ENCODE measurements at places on chromosomes 12 and 14. TPM values are rescaled to one million over a fixed set of nuclear protein-coding genes. Genes with fewer than 3 reads are reported as not detected.

The ACOT6 gene
- 0.47 TPM for total RNA-seq

The KLHDC1 gene
- 6.2 TPM for total RNA-seq

The PTPN6 gene
- total RNA-seq: 21.1 TPM

The KLRC2 gene
- total RNA-seq: not detected

The SLC10A1 gene
- not detected for total RNA-seq

The RTRAF gene
- 229 TPM for total RNA-seq

The OTOGL gene
- total RNA-seq: 0.82 TPM

The SH2B3 gene
- 21.3 TPM for total RNA-seq

The CISTR gene
- not detected for total RNA-seq

The C12orf54 gene
- total RNA-seq: not detected

The PCBP2 gene
- total RNA-seq: 505 TPM

The SMCO2 gene
- total RNA-seq: 0.18 TPM

The RPGRIP1 gene
- total RNA-seq: 1.1 TPM

The GXYLT1 gene
- total RNA-seq: 19.2 TPM

The CATSPERB gene
- 0.99 TPM for total RNA-seq

The NTN4 gene
- total RNA-seq: 79.8 TPM

The ALKBH2 gene
- total RNA-seq: 22.1 TPM

The DHRS1 gene
- total RNA-seq: 29.6 TPM

The MMAB gene
- total RNA-seq: 23.8 TPM

The ACIN1 gene
- total RNA-seq: 120 TPM

The WASHC3 gene
- total RNA-seq: 45.3 TPM

The VRTN gene
- not detected for total RNA-seq

The NGB gene
- total RNA-seq: not detected

The FAM90A1 gene
- total RNA-seq: 0.18 TPM

The KCNMB4 gene
- total RNA-seq: 8.9 TPM

The ARHGAP5 gene
- 130 TPM for total RNA-seq

The GPR132 gene
- 2.3 TPM for total RNA-seq

The MGST1 gene
- 13.5 TPM for total RNA-seq

The KRT3 gene
- not detected for total RNA-seq

The MAGOHB gene
- total RNA-seq: 22.4 TPM

The AMDHD1 gene
- 0.88 TPM for total RNA-seq

The SLC4A8 gene
- total RNA-seq: 3.0 TPM

The HRK gene
- total RNA-seq: 0.29 TPM

The KRT78 gene
- total RNA-seq: not detected

The TAC3 gene
- 1.6 TPM for total RNA-seq

The NR4A1 gene
- total RNA-seq: 87.3 TPM

The PIWIL1 gene
- total RNA-seq: 0.35 TPM

The HPD gene
- total RNA-seq: 0.93 TPM

The CAPZA3 gene
- not detected for total RNA-seq

The PRKCH gene
- 49.5 TPM for total RNA-seq

The DPF3 gene
- total RNA-seq: 7.2 TPM

The PZP gene
- total RNA-seq: 1.6 TPM

The KRT2 gene
- not detected for total RNA-seq

The BCL11B gene
- 2.9 TPM for total RNA-seq

The POLE gene
- total RNA-seq: 79.2 TPM

The ZC3H10 gene
- 4.9 TPM for total RNA-seq

The TAS2R10 gene
- total RNA-seq: 1.6 TPM

The NPFF gene
- total RNA-seq: not detected

The RPS6KL1 gene
- total RNA-seq: 2.1 TPM

The EIF4B gene
- 612 TPM for total RNA-seq

The GLIPR1L1 gene
- total RNA-seq: not detected

The BDKRB2 gene
- total RNA-seq: 7.8 TPM

The TMEM229B gene
- total RNA-seq: 2.5 TPM

The PRB3 gene
- total RNA-seq: not detected

The FMNL3 gene
- total RNA-seq: 53.1 TPM

The COQ10A gene
- total RNA-seq: 15.4 TPM

The KCNJ8 gene
- total RNA-seq: 28.3 TPM

The PTPRB gene
- 40.4 TPM for total RNA-seq
